A673 (cell line): ENCODE measurements at places on chromosomes 2 and 18. TPM values are rescaled to one million over a fixed set of nuclear protein-coding genes. Genes with fewer than 3 reads are reported as not detected.

DNA sequence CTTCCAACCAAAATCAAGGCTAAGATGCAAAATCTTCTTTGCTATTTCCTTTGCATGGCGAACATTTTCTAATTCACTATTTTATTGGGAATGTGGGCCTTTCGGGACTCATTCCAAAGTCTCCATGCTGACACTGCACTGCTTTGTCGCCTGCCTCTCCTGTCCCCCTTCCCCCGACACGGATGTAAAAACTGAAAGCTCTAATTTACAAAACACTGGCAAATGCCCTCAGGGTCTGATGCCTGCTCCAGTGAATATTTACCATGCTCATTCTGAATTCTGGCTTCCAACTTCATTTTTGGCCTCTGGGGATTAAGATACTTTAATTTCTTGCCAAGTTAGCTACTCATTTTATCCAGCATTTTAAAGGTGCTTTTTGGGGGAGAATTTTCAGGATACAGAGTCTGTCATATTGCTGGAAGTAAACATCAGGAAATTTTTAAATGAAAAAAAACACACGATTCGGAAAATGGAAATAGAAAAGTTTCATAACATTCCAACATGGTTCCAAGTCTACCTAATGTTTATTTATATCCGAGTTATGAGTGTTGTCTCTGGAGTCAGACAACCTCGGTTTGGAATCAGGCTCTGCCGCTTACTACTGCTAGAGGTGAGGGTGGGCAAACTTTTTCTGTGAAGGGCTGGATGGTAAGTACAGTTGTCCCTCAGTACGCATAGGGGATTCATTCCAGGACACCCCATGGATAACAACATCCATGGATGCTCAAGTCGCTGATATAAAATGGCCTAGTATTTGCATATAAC, 14.6 kb upstream of the LTBP1 start:
- peak; percentile 36 for DNase-seq

GRCh38 chr2:201260302-201260800, at the start of gene CASP8:
TSS of gene CASP8 (plus strand) at chr2:201260536. CDS start at chr2:201266487, 5,951 bp downstream.
- peak; percentile 57 for DNase-seq

DNA sequence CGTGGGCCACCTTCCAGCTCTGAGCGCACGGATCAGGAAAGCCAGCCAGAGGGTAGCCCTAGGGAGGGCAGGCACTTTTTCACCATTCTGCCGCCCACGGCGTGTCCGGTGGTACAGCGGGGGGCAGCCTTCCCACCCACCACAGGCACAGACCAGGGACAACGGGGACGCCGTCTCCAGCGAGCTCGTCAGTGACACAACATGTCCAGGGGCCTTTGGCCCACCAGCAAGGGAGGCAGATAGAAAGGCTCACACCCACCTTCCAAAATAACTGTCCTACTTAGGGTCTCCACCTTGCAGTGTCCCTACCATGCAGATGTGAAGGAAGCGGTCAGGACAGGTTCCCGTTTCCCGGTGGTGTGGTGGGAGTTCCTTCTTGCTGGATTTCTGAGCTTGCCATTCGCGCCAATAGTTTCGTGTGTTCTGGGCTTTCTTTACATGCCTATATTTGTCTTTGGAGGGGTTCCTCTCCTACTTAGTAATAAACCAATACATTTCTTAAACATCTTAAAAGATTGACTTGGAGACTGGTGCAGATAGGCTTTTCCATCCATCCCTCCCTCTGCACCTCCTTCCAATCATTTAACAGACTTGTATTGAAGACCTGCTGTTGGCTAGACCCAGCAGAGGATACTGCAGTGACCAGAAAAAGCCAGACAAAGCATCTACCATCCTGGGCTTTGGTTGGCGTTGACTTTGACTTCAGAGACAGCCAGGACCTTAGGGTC, 872 bp downstream of the ASB1 start:
- DNase-seq = no peak

- DNase-seq = no peak
These were observed 11.3 kb upstream of the FSHR start for GRCh38 chr2:49165662-49166061.

DNA sequence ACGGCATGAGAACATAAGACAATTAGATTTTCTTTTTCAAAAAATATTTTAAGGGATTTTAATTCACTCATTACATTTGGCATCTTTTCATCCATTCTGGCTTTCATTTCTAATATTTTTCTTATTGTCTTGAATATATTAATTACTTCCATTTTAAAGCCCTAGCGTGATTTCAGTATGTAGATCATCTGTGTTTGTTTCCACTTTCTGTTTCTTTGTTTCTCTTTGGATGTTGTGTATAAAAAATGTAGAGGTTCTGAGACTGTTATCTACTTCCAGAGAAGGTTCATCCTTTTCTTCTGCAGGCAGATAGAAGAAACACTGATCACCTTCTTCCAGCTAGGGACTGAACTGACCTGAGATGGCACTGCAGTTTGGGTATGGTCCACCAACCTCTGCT, 664.4 kb upstream of the SLC39A10 start:
- DNase-seq = no peak

DCC gene
- 93.0 and 99.5 TPM in 2 replicates for total RNA-seq

GRCh38 chr2:206218156-206218555, 56.3 kb upstream of the ZDBF2 start:
- DNase-seq = no peak

DNA sequence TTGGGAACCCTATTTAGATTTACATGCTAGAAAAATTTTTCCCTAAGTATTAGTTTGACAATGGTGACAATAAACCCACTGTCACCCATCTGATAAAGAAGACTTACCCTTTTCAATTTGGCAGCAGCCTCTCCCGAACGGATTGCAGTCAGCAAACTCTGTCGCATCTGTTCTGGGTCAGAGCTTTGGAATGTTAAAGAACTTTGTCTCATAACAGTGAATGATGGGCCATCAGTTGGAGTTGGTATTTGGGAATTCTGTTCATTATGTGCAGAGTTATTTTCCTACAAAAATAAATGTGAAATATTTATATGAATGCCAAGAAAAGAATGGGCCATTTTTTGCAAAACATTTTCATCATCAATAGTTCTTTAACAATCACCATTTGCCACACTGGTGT, 70.8 kb upstream of the GRB14 start:
- peak; percentile 8 for DNase-seq

GRCh38 chr18:23784832-23785245, 95.6 kb downstream of the LAMA3 start:
- peak; percentile 34 for DNase-seq

DNA sequence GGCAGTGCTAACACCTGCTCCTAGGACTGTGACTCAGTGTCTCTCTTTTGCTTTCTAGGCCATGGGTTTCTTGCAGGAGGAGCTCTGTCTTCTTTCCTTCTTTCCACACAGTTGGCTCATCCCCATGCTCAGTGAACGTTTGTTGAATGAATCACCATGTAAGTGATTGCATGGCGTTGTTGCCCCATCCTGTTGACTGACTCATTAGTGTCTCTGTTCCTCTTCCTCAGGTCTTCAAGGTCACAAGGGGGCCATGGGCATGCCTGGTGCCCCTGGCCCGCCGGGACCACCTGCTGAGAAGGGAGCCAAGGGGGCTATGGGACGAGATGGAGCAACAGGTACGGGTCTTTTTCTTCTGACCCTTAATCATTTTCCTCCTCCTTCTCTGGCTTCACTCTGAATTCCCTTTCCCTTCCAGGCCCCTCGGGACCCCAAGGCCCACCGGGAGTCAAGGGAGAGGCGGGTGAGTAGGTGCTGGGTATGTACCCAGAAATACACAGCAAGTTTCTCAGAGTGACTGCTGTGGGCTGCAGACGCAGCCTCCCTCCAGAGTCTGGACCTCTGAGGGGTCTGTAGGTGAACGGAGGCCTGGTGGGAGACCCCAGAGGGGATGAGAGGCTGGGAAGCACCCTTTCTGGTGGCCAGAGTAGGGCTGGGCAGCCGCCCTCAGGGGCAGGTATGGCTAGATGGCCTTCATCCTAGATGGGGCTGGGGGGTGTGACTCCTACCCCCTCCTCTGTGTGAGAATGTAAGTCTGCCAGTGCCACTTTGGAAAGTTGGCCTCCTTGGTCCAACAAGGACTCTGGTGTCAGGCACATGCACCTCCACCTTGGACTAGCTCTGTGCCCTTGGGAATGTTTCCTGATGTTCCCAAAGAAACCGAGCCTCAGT, 32.4 kb downstream of the MARCO start:
- DNase-seq = no peak
